ENCODE measurements at places on chromosomes 1 and 21.

- DNase-seq, result no peak
Observed at GRCh38 chr21:45641480-45642035, 2.0 kb upstream of the PCBP3 start.

DNA sequence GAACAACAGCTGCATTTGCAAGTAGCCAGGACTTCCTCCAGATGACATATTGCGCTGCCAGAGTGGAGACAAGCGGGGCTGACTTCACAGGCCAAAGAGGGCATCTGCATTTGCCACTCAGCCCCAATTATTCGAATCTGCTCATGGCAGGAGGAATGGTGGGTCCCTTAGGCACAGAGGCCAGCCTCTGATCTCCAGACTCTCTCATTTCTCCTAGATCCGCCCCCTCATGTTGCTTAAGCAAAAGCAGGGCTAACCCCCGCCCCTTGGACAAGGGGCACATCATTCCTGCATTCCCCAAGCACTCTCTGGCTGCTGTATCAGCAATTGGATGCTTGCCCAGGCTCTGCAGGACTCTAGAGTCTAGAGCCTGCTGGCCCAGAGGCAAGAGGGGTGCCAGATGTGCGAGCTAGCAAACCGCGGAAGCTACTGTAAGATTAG, 262.4 kb downstream of the ST6GALNAC3 start:
- DNase-seq, result no peak

DNA sequence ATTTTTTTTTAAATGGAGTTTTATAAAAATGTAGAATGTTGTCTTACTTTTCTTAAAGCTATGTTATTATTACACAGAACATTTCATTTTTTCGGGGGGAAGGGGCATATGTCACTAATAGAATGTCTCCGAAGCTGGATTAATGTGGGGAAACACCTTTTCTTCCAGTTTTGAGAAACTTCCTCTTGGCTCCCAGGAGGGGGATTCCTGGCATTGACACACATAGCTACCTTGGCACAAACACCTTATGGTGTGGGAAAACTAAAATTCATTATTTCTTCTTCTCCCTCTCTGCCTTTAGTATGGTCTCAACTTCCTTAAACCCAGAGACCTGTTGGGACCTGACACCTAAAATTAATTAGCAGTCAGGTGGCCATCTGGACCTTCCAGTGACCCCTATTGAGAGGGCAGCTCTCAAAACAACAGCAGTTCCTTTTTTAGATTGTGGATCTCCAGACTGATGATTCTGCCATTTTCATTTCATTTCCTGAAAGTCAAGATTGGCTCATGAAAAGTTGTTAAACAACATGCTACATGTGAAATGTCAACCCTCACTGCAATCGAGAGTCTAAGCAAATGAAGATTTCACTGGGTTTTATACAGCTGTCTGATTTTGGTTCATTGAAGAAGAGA, 70.1 kb upstream of the EDEM3 start:
- no peak for DNase-seq

DNA sequence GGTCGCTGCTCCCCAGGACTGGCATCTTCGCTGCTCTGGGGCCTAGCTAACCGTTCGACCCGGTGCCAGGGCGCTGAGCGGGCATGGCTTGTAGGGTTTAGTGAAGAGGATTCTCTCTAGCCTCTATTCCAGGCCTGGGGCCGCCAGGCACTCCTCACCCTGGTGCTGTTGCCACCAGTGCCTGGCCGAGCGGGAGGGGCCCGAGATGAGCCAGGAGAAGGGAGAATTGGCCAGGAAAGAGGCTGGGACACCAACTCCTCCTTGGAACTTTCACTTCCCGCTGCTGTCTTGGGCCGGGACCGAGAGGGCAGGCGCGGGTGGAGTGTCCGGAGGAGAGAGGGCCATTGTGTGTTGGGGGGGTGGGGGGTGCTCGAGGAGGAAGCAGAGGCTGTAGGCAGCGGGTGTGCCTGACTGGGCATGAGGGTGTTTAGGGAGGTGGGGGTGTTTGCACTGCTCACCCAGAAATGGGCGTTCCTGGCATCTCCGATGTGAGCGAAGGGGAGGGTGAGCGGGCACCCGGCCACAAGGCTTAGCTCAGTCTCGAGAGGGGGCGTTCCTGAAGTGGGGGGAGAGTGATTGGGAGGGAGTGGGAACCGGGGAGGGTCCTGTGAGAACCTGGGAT, 772 bp downstream of the ADAM15 start:
- DNase-seq, result peak; percentile 58

DNA sequence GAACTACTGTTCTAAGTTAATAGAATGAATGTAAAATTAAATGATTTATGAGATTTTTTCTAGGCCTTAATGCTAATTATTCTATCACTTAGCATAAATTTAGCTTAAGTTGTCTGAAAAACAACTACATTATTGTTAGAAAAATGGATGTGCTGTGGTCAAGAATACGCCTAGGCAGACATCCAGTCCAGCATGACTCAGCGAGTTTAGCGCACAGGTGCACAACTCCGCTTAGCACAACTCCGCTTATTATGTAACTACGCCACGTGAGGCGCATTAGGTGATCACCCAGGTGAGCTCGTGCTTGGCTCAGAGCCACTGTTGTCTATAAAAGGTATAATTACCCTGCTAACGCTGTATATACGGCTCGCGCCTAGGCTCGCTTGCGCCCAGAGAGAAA, 1043.6 kb upstream of the ADGRL4 start:
- no peak for DNase-seq

DNA sequence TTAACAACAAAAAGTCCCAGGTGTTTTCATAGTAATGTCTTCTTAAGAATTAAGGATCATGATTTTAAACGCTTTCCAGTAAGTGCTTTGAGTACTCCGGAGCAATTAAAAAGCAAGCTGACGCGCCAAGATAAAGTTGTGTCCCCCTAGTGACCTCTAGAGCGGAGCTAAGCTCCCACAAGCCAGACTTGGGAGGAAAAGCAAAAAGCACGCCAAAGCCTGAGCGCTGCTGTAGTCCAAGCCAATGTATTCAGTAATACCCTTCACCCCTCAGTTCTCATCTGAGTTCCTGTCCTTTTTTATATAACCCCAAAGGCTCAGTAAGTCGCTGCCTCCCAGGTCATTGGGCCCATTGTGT, 3.5 kb upstream of the SLC44A5 start:
- no peak for DNase-seq
